ENCODE measurements at places on chromosomes 4 and X.

- no peak for DNase-seq
Observed at GRCh38 chrX:78024349-78025059, 55.1 kb upstream of the PGAM4 start.

- no peak for DNase-seq
Observed at GRCh38 chr4:86108137-86108536, 251.7 kb downstream of the MAPK10 start.

DNA sequence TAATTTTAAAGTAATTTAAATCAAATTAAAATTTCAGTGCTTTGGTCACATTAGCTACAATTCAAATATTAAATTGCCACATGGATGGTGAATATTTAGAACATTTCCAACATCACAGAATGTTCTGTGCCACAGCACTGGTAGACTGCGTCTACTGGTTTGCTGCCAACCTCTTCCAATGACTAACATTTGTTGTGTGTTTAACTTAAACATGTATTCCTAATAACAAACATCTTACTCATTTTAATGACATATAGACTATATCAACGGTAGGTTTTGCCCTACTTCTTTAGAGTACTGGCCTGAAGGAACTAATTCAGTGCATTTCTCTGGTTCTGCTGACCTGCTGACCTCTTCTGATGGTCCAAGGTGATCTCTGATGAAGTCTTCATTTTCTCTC, 157.6 kb downstream of the DCK start:
- no peak for DNase-seq

DNA sequence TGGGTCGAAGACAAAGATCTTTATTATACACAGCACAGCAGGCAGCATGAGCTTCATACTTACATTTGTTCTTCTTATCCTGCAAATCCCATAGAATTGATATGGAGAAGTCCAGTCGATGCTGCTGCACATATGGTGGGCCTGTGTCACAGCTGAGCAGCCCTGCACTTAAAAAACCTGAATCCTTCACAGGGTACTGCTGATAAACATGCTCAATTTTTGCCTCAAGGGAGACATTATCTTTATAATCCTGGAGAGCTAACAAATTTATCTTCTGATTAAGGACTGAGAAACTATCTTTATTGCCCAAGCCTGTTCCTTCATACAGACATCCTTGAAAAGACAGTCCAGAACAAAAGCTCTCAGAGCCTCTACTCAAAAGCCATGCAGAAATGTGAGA, 434.4 kb upstream of the FAM47C start:
- no peak for DNase-seq

- no peak for DNase-seq
Observed at GRCh38 chr4:37745946-37746345, 59.8 kb upstream of the RELL1 start.

DNA sequence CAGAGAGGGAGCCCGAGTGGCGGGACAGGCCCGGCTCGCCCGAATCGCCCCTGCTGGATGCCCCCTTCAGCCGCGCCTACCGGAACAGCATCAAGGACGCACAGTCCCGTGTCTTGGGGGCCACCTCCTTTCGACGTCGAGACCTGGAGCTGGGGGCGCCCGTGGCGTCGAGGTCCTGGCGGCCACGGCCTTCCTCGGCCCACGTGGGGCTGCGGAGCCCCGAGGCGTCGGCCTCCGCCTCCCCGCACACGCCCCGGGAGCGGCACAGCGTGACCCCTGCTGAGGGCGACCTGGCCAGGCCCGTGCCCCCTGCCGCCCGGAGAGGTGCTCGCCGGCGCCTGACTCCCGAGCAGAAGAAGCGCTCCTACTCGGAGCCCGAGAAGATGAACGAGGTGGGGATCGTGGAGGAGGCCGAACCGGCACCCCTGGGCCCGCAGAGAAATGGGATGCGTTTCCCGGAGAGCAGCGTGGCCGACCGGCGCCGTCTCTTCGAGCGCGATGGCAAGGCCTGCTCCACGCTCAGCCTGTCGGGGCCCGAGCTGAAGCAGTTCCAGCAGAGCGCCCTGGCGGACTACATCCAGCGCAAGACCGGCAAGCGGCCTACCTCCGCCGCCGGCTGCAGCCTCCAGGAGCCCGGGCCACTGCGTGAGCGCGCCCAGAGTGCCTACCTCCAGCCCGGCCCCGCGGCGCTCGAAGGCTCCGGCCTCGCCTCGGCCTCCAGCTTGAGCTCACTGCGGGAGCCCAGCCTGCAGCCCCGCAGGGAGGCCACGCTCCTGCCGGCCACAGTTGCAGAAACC, 156.9 kb downstream of the SOWAHB start:
- DNase-seq = no peak

DNA sequence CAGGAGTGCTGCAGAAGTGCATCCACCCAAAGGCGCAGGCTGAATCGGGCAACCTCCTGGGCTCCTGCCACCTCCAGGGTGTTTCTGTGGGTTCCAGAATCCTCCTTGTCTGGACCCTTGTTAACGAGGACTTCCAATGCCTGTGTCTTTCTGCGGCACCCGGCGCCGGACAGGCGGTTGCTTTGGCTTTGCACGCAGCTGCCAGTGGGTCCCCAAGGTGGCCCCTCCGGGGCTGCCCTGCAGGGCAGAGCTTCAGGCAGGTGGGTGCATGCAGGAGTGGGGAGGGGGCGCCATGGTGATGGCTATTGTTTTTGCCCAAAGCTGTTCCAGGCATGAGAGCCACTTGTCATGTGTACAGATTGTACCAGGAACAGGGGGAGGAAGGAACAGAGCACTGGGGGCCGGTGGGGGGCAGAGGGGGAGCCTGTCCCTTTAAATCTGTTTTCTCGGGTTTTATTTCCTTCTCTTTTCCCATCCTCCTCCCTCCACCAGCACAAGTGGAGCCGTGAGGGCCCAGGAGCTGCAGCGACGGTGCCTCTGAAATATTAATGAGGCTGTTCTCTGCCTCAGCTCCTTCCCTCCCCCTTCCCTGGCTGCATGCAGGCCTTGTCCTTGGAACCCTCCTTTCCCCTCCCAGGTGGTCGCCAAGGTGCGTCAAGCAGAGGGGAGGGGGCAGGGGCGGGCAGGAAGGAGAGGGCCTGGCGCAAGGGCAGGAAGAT, 13.1 kb downstream of the ATP2B3 start:
- DNase-seq = no peak

GRCh38 chr4:34181311-34181841, 2062.9 kb downstream of the ARAP2 start:
- no peak for DNase-seq
